Thoracic aorta (tissue), 2 donors: ENCODE measurements at places on chromosomes 2 and 18.

DNA sequence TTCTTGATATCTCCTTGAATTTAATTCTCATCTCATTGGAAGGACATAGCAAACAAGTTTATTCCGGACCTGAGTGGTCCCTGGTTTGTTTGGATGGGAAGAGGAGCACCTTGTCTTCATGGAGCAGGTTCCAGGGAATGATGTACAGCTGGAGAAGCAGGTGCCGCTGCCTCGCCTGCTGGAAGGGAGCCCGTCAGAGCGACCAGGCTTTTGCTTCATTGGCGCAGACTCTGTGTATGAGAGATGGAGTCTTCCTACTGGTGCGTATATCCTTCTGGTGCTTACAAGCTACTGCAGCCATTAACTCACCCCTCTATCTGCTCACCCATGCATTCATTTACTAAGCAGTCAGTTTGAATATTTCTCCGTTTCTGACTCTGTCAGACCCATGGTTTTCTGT, 11.6 kb upstream of the ALLC start:
- DNase-seq, result no peak

DNA sequence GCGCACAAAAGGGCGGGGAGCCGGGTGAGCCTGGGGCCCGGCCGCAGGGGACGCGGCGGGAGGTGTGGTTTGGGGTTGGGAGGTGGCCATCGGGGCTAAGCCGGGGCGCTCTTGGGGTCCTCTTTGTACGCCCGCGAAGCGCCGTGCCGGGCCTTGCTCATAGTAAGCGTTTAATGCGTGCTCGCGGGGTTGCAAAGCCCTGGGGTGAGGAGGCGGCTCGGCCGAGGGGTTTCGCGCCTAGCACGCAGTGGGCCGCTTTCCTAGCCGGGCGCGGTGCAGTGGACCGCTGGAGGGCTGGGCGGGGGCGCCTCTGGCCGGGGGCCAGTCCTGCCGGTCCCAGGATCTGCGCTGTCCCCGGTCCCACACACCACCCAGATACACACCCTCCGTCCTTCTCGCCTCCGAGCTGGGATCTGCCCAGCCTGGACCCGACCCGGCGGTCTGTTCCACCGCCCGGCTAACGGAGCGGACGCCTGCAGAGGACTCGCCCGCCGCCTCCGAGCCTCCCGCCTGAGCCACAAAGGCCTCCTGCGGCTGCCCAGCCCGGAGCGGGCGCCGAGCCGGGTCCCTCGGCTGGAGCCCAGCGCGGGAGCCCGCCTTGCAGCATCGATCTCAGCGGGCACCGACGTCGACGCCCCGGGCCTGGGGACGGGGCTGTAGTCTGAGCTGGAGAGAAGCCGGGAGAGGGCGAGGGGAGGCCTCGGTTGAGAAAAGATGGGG, 564 bp downstream of the DPYSL5 start:
- no peak for DNase-seq

- no peak for DNase-seq
These were observed 233.7 kb upstream of the MEIS1 start for GRCh38 chr2:66201242-66201641.

- DNase-seq, result no peak
These were observed 341.9 kb upstream of the SALL3 start for GRCh38 chr18:78637442-78638402.

GRCh38 chr2:166900700-166901099, 12.4 kb downstream of the XIRP2 start:
- DNase-seq, result no peak

DNA sequence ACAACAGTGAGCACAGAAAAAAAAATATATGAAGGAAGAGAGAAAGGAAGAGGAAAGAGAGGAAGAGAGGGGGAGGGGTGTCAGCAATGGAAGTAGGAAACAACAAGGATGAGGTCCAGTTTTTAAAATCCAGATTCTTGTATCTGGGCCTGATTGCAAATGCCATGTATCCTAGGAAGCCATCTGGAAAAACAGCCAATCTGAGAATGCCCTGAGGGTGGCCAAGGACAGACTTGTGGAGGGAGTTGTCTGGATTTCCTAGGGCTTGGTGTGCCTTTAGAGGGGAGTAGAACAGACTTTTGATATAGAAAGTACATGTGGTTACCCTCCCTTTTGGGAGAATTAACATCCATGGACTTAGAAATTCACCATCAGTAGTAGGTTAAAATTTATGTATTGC, 47.1 kb downstream of the PRKCE start:
- no peak for DNase-seq

GRCh38 chr18:54805571-54806334, 22.5 kb upstream of the RAB27B start:
- DNase-seq, result no peak

DNA sequence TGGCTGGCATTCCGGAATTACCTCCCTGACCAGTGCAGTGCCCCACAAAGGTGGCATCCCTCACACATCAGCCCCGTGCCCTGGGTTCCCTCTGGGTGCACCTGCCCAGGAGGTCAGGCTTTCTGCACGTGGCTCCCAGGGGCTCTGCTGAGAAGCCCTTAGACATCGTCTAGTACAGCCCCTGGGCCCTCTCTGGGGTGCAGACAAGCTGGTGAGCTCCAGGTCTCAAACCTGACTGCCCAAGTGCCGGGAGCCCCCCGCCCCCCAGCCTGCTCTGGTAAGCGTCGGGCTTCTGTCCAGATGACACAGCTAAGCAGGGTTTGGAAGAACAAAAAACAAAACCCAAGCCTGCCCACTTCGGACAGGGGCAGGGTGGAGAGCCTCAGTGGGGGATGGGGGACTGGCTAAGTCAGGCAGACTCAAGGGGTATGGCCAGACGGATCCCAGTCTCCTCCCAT, 20.2 kb downstream of the TWIST2 start:
- peak; percentile 52 for DNase-seq

GRCh38 chr2:66665124-66665984, 230.4 kb downstream of the MEIS1 start:
- no peak for DNase-seq

DNA sequence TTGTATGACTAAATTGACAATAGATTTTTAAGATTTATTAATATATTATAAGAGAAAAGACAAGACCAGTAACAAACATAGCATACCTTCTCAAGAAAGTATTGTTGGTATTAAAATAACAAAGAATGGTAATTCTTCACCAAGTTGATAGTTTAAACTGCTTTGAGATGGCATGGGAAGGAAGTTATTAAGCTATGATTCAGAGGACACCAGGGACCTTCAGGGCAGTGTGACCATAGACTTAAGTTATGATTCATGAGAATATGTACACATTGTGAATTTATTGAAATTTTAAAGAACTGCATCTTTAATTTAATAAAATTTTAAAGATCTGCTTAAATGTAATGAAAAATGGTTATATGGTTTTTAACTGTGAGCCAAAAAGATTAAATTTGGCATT, 205.7 kb downstream of the DSEL start:
- no peak for DNase-seq
